Lower leg skin (tissue), 4 donors: ENCODE measurements at places on chromosomes 6 and 20. TPM values are rescaled to one million over a fixed set of nuclear protein-coding genes. Genes with fewer than 3 reads are reported as not detected.
A peak's percentile ranks its signal among the peaks of the same experiment; 100 is the strongest.

- DNase-seq = peak; percentile 44
Measured at GRCh38 chr6:17831135-17831534, 124.4 kb upstream of the NUP153 start.

DNA sequence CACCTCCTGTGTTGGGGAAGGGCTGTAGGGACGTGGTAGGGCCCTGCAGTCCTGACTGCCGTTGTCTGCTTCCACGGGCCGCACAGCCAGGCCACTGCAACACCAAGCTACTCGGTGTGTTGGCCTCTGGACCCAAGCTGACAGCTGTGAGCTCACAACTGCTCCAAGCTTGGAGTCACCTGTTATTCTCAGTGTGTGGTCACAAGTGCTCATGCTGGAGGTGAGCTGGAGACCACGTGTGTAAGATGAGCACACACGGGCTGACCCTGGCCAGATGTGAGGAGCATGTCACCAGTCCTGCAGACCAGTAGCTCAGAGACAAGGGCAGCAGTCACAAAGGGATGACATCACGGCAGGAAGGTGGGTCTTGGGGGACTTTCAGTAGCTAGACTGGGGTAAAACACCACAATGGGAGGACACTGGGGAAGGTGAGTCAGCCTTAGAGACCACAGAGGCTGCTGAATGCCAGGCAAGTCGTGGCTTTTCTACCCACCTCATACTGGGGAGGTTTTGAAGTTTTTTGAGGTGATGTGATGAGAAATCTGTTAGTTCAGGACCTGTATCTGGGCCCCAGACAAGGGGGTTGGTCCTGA lies 87.3 kb downstream of the FAM120B start:
- DNase-seq = no peak

DNA sequence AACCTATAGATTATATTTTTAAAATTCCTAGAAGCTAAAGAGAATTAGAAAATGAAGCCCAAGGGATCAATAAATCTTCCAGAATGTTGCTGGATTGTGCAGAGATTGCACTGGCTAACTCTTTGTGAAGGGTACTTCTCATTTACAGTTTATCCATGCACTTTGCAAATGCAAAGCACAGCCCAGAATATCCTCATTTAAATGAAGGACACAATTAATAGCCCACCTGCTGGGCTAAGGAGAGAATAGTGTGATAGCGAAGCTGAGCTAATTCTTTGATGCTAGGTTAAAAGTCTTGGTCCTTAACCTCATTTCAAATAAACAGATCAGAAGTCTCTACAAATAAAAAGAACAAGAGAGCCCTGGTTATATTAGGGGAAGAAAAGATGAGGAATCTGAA lies 72.5 kb downstream of the SMPDL3A start:
- no peak for DNase-seq

DNA sequence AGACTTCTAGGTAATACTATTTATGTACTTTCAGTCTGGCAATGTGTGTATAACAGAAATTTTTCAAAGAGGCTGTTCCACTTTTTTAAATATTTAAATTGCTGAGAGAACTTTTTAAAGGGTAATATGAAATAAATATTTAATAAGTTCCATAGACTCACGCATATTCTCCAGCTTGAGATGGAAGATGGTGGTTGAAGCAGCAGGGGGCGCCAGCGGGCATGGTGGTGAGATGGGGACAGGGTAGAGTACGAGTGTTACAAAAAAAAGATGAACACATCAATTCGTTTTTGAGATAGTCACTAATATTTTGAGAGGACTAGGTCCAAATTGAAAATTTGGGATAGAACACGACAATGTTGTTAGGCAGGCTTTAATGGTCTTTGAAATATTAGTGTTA lies 68.4 kb downstream of the RSPO3 start:
- DNase-seq = peak; percentile 88

DNA sequence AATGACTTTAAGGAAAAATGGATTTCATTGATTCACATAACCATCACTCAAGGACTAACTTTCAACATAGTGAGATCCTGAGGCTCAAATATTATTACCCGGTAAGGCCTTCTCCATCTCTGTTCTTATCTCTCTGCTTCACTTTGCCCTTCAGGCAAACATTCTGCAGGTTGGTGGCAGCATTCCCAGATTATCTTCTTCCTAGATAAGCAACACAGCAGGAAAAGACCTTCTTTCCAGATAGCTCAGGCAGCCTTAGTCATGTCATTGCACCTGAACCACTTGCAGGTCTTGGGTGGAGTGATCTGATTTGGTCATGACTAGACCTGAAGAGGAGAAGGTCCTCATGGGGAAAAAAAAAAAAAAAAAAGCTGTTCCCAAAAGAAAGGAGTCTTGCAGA lies 5.3 kb upstream of the HIVEP2 start:
- DNase-seq = no peak

DNA sequence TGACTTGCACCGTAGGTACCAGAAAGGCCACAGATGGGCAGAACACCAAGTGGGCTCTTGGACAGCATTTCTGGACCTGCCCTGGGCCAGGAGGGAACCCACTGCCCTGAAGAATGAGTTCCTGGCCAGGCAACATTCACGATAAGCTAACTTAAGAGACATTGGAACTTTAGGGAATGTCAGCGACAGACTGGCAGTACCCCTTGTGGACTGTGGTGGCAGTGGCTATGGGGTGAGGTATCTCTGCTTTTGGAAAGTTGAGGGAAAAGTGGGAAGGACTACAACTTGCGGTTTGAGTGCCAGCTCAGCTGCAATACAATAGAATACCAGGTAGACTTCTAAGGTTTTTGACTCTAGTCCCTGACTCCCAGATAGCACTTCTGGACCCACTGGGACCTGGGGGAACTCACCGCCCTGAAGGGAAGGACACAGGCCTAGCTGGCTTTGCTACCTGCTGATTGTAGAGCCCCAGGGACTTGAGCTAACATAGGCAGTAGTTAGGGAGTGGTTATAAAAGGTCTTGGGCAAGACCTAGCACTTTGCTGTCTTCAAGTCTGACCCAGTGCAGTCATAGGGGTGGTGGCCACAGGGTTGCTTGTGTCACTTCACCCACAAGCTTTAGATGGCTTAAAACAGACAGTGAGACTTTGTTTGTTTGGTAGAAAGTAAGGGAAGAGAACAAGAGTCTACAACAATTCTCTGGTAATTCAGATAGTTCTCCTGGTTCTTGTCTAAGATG lies 617.6 kb downstream of the COL12A1 start:
- DNase-seq = no peak

DNA sequence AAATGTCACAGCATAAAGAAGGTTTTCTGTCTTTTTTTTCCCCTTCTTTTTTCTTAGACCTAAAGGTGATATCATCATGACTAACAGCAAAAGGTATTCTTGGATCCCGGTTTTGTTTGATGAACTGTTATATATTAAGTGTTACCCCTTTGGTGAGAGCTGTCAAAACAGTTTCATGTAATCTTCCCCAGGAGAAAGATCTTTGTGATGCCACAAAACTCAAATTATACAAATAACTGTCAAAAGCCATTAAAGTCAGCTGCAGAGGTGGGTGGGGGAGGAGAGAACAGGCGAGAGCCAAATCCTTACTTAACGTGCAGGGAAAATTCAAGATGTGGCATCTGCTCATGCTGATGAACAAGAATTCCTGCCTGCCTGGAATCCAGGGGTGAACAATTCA lies 258.2 kb downstream of the BMP7 start:
- DNase-seq = no peak

DNA sequence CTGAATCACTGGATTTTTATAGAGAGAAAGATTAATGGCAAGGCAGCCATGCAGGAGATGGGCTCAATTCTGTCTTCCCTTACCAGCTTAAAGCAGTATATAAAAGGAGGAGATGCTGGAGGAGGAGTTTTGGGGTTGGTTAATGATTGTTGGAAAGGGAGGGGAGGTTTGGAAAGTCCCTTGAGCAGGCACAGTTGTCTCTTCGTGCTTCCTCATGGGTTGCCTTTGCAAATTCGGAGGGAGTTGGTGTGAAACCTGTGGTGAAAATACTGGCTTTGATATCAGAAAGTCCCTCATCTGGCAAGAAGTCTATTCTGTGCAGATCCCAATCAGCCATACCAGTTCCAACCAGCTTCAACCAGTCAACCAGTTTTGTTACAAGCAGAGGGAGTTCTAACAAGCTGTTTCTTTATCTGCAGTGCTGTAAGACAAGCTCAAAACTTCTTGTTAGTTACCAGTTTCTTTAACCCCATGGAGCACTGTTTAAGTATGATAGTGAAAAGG lies 107.0 kb downstream of the HIVEP1 start:
- DNase-seq = no peak

The RAET1L gene
- total RNA-seq = 1.2 TPM
